ENCODE measurements at places on chromosomes 12 and 14.

DNA sequence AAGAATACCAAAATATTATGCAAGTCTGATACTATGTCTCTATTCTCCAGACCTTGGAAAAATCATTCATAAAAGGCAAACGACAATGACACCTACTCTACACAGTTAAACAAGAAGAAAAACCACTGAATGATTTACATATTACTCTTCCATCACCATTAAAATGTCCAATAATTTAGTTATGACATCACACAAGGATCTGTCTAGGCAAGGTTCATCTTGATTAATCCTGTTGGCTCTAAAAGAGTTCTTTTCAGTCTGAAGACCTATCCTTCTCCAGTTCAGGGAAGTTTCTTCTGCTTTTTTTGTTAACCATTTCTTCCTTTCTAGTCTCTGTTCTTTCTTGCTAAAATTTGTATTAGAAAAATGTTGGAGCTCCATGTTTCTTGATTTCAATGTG is 64.0 kb downstream of the OSBPL8 start:
- DNase-seq, result no peak

- peak; percentile 44 for DNase-seq
Observed at GRCh38 chr12:131950182-131950913, 606 bp downstream of the EP400 start.

DNA sequence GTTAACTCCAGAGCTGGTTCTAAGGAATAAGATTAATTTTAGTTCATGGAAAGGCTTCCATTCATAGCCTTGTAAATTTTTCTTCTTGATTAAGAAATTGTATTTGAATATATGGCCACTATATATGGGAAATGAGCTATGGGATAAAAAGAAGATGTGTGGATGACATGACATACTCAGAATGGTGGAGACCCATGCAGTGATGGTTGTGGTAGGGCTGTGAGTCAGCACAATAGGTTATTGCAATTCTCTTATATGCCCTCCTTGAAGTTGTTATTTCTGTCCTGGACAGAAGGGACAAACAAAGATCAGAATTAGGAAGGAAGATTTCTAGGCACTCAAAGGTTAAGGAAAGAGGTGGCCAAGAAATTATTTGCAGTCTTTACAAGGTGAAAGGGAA is 21.5 kb downstream of the RASSF9 start:
- DNase-seq, result no peak

DNA sequence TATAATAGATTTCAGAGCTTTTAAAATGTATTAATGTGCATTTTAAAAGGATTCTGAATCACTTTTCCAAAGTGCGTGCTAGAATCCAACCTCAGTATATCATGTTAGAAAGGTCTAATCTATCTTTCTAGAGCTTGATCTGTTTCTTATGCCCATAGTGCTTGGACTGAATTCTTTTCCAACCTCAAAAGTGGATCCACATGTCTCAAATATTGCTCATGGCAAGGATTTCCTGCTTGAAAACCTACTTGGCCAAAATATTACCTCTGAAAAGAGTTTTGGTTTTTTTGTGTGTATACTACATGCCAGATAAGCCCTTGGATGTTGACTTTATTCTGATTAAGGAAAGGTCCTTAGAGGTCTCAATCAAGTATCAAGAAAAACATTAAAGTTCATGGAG is 16.9 kb upstream of the SLC6A15 start:
- DNase-seq, result no peak

GRCh38 chr14:67704484-67705089 is 2.9 kb downstream of the RDH12 start:
- DNase-seq, result no peak

DNA sequence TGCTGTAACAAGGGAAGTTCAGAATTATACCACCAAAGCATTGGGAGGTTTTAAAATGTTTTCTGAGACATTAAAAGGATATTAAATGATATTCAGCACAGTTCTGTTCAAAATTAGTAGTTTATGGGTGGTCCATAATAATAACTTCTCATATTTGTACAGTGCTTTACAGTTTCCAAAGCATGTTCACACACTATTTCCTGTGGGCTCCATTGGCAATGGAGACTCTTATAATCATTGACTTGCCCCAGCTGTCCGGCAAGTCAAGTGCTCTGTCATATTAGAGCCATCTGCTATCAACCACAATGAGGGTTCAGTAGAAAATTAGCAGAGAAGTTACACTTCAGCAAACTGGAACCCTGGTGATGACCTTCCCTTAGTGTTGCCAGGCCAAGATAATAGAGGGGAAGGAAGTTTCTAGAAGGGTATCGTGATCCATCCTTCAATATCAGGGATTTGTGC is 526.6 kb upstream of the CCDC196 start:
- DNase-seq, result no peak

DNA sequence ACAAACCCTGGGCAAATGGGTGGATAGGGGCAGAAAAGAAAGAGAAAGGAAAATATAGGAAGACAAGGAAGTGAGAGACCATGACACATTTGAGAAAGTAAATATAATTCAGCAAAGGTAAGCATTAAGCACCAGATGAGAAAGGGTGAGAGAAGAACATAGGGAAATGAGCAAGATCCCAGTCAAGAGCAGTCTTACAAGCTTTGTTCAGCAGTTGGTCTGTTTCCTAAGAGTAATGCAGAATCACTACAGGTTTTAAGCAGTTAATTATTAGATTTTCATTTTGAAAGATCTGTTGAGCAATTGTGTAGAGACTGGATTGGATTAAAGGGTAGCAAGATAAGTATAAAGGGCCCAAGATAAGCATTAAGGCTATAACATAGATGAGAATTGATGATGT is 146.3 kb downstream of the PLCZ1 start:
- no peak for DNase-seq

DNA sequence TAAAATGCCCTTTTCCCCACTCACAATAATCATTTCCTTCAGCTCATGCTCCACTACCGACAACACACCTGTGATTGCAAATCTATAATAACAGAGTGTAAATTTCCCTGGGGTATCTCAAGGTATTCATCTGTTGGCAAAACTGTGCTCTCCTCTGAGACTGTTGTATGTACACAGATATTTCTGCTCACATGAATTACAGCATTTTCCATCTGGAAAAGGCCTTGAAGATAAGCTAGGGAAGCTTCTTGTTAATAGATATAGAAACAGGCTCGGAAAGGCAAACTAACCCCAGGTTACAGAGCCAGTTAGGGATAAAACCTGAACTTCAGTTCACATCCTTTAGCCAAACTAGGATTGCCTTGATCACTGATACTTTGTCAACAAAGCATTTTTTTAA is 210.4 kb upstream of the KRR1 start:
- DNase-seq, result no peak

- no peak for DNase-seq
Observed at GRCh38 chr14:51554953-51555352, 96.8 kb upstream of the FRMD6 start.

DNA sequence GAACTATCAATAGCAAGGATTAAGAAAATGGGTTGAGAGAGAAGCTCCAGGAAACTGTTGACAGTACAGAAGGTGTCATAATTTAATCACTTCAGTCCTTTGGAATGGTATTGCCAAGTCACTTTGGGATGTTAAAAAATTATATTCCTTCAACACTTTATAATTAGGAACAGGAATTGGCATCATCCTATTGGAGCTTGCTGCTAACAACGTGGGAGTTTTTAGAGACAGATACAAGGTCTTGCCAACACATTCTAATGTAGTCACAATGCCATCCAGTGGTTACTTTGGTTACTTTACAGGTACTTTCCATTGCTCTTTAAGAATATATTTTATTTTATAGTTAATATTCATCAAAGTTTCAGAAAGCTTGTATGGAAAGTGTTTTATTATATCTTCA is 310.1 kb downstream of the SYT1 start:
- DNase-seq, result no peak

DNA sequence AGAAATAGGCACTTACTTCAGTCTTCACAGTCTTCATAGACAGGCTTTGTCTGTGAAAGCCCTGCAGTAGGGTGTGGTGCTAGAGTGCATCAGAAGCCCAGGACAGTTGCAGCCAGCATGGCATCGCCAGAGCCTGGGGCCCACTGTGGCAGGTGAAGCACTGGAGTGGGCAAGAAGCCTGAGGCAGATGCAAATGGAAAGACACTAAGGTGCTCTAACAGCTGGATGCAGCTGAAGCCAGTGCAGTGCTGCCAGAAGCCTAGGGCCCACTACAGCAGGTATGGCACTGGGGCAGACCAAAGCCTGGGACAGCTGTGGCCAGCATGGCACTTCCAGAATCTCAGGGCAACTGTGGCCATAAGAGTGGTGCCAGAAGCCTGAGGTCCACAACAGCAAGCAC is 358.6 kb downstream of the SYT1 start:
- DNase-seq, result no peak

DNA sequence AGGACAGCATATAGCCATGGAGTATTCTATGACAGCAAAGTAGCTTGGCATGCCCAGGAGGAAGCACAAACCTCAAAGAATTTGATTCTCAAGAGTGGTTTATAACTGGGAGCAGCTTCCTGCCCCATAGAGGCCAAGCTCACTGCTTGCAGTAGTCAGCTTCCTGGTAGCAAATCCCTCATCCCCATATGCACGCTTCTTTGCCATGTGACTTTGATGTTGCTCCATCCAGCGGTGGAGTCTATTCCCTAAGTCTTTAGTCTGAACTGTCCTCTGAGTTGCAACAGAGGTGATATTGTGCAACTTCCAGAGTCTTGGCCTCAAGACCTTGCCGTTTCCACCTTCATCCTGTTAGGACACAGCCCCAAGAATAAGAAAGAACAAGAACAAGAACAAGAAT is 996.8 kb upstream of the TMEM132C start:
- DNase-seq, result no peak

GRCh38 chr12:82971584-82971983 is 284.9 kb downstream of the TMTC2 start:
- no peak for DNase-seq

DNA sequence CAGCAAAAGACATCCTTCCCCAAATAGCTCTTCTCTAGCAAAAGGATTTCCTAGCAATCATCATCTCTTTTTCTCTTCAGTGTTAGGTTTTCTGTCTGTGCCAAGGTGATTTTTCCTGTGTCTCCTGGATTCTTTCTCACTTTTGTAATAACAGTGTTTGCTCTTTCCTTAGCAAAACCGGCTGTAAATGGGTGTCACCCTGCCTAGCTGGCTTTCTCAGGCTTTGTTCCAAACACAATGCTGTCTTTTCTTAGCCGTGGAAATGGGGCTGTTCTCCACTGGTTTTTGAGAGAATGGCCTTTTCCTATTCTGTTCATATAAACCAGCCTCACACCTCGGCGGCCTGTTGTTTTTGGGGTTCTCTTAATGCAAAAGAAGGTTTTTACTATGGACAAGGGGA is 21.9 kb downstream of the JDP2 start:
- no peak for DNase-seq

GRCh38 chr12:109777544-109777943 is 55.7 kb downstream of the TRPV4 start:
- no peak for DNase-seq

DNA sequence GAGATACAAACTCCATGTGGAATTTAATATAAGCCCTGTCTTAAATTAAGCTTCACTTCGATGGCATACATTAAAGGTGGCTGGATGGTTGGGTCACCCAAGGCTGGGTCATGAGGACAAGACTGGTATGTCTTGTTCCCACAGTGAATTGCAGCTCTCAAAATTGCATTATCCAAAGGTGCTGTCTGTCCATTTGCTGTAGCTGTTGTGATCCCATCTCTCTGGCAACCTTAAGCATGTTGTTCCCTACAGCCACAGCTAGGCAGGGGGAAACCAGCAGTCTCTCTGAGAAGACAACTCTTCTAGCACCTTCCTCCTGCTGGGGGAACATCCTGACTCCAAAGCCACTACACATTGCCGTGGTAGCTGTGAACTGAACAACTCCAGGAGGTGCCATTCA is 187.0 kb downstream of the NUAK1 start:
- no peak for DNase-seq

Measured in CD8-positive, alpha-beta memory T cell (primary cell).